ENCODE measurements at places on chromosomes 7 and 10.

DNA sequence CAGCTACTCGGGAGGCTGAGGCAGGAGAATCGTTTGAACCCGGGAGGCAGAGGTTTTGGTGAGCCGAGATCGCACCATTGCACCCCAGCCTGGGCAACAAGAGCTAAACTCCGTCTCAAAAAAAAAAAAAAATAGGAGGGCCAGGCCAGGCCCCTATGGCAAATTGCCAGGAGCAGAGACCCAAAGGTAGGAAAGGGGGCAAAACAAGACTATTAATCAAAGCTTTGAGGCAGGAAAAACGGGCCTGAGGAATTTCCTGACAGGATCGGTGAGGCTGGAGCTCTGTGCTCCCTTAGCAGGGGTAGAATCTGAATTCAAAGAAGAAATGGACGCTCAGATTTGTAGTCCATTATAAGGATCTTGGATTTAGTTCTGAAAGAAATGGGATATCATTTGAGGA lies 2.8 kb upstream of the VOPP1 start:
- DNase-seq = no peak

DNA sequence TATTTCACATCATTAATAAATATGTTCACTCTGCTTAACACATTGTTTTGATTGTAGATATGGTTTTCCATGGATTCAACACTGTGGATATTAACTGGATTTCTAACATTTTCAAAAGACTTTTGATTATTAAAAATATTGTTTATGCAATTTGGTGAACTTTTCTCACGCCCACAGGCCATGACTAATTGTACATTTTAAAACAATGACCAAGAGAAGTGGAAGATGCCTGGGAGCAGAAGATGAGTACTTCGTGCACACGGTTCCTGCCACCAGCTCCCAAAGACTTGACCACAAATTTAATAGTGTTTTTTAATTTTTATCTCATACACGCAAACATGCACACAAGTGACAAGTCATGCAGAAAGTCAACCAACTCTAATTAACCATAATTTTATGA lies 451.0 kb upstream of the ADARB2 start:
- no peak for DNase-seq

GRCh38 chr10:75540357-75540966 lies 109.0 kb downstream of the LRMDA start:
- DNase-seq = no peak

- no peak for DNase-seq
Observed at GRCh38 chr7:158740657-158741293, 36.2 kb upstream of the NCAPG2 start.

- no peak for DNase-seq
Observed at GRCh38 chr7:122652876-122653275, 46.0 kb downstream of the RNF133 start.

DNA sequence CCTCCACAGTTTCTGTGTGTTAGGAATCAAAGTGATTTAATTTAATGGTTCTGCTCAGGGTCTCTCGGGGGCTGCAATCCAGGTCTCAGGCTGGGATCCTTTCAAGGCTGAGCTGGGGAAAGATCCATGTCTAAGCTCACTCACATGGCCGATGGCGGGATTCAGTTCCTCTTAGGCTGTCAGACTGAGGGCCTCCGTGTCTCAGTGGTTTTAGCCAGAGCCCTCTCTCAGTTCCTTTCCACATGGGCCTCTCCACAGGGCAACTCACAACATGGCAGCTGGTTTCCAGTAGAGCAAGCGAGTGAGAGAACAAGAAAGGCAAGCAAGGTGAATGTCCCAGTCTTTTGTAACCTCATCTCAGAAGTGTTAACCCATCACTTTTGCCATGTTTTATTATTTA lies 26.9 kb downstream of the CAV1 start:
- no peak for DNase-seq

DNA sequence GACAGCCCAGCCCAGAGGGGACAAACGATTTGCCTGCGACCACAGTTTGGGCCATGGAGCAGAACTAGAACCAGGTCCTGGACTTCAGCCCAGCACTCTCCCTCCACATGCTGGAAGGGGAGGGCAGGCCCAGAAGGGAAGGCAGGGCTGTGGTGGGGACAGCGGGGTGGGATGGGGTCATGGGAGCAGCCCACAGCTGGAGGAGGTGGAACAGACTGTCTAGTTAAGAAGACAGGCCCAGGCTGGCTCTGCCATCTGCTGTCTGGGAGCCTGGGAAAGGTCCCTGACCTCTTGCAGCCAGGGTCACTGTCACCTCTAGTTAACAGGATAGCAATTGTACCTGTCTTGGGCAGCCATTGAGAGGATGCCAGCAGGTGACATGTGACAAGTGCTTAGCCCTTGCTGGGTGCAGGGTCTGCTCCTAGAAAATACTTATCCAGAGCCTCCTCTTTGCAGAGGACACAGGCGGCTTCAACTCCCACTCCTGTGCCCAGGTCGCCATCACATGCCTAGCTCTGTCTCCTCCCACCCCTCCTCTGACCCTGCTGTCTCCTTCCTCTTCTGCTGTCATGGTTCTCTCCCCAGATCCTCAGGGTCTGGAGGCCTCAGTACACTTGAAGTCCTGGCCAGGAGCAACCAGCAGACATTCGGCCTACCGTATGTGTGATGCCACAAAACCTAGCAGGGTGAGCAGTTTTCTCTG lies 37.0 kb upstream of the CHST15 start:
- no peak for DNase-seq

GRCh38 chr7:55493408-55493807 lies 78.9 kb downstream of the VOPP1 start:
- no peak for DNase-seq

- DNase-seq = no peak
Observed at GRCh38 chr10:76632767-76633051, 1004.9 kb downstream of the KCNMA1 start.

DNA sequence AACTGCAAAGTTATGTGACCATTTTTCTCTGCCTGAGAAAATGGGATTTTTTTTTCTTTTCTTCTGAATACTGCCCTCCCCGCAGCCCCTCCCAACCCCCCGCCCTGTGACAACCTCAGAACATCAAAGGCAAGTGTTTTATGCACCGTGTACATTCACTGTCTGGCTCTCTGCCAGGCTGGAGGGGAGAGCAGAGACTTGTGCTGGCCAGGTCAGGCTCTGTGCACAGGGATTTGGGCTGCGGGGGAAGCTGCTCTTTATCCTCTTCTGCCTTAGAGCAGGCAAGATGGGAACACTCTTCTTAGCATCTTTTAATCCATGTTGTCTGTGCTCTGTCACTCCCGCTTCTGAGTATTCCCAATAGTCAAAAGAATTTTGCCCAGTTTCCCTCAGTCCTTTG lies 195.1 kb downstream of the CCSER2 start:
- no peak for DNase-seq

DNA sequence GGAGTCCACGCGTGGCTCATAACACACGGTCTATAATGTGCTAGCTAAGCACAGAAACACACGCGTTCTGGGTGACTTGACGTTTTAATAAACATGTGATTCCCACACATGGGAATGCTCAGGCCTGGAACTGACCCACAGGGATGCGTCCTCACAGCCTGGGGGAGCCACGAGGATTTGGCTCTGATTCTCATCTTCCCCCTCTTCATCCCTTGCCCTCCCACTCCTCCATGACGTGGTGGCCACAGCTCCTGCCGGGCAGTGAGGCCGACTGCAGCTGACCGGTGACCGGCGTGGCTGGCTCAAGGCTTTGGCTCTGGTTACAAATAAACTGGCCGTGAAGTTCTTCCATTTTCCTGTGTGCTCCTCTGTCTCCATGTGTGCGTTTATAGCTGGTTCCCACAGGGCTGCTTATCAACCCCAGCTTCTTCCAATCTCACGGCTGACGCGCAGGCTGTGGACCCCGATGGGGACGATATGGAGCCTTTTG lies 40.9 kb upstream of the KLF6 start:
- no peak for DNase-seq

DNA sequence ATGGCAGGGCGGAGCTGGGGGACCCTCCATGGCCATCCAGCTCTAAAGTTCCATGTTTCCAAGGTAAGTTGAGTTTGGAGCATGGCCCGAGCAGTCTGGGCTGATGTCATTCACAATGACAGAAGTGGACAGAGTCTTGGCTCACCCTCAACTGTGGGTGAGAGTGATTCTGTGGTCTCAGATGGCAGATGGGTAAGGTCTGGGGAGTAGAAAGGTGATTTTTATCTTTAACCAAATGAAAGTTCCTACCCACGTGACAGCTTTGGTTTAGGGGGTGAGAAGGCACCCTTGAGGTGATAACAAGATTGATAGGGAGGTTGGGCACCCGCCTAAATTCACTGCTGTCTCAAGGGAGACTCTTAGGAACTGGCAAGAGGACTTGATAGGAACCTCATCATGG lies 57.6 kb upstream of the PDZD8 start:
- no peak for DNase-seq

DNA sequence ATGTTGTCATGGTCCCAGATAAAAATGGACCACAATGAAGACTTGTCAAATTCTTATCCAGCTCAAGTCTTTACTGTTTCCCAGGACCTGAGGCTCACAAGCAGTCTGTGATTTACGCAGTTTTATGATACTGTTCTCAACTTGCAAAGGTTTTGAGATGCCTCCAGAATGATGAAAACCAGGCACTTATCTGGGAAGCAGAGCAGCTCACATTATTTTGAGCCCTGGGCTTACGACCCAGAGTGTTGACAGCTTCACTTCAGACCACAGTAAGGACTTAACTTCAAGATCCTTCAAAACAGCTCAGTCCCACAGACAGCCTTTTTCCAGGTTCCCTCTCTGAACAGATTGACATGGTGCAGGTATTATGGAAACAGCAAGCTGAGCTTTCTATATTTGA lies 236.1 kb downstream of the RNLS start:
- DNase-seq = no peak

GRCh38 chr7:140453273-140453672 lies 26.0 kb downstream of the MKRN1 start:
- no peak for DNase-seq

DNA sequence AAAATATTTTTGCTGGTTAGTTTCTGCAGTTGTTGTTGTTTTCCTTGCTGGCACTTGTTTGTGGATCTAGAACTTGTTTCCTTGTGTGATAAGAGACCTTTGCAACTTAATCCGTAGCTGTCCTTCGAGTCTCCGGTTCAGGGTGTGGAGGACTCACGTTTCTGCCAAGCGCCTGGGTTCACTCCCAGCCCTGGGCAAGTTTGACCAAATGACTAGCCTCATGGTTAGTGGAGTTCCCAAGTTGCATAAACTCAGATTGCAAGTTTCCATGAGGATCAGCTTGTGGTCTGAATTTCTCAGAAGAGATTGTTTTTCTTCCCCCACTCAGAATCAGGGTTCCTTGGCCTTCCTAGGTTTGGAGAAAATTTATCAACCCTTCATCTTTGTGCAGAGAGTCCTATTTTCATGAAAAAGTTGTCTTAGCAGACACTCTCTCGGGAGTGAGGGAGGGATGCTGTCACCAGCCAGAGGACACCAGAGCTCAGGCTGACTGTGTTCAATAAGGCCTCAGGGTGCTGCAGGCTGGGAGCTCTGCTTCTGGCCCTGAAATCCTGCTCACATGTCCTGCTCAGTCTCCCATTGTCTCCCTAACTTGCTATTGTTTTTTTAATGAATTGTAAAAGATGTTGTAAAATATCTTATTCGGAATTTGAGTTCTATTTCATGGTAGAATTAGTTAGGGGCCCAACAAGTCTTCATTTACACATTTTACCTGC lies 377.7 kb upstream of the KLF6 start:
- DNase-seq = no peak

DNA sequence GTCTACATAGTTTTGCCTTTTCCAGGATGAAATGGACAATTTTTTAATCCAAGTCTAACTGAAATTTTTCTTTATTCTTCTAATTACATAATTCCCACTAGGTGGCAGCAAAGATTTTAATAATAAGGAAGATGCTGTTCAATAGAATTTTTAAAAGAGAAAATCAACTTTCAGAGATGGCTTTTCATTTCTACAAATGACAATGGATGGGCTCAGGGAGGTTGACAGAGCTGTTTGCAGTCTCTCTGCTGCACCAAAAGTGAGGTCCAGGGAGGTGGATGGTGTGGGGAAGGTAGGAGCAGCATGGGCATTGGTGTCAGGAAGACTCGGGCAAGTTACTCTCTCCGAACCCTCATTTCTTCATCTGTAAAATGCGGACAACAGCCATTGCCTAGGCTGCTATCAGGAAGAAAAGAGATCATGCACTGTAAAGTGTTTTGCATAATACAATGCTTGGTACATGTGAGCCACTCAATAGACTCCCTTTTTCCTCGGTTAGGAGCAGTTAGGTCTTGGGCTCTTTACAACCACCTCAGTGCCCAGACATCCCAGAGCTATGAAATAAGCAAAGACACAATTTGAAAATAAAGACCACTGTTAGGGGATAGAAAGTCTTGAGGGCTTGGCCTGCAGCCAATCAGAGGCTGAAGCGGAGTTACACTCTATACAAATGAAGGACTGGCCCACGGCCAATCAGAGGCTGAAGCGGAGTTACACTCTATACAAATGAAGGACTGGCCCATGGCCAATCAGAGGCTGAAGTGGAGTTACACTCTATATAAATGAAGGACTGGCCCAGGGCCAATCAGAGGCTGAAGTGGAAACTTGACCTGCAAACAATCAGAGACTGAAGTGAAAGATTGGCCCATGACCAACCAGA lies 107.1 kb downstream of the ABLIM1 start:
- no peak for DNase-seq

GRCh38 chr7:44665531-44666213 lies 59.2 kb downstream of the OGDH start:
- no peak for DNase-seq

GRCh38 chr7:95106401-95106800 lies 199.0 kb downstream of the PPP1R9A start:
- DNase-seq = no peak
